Stimulated activated CD4-positive, alpha-beta T cell treated with anti-CD3 and anti-CD28 coated beads, Interleukin-12 subunit alpha, Interleukin-12 subunit beta, amount 100 ng/mL, for 4 hours (primary cell): ENCODE measurements at places on chromosomes 3 and 15.

GRCh38 chr3:188577539-188577938 is 423.6 kb downstream of the LPP start:
- DNase-seq, result no peak

GRCh38 chr3:78256123-78256522 is 1216.2 kb downstream of the ROBO2 start:
- DNase-seq, result no peak

GRCh38 chr3:39108200-39108710 is 775 bp downstream of the TTC21A start:
- no peak for DNase-seq

DNA sequence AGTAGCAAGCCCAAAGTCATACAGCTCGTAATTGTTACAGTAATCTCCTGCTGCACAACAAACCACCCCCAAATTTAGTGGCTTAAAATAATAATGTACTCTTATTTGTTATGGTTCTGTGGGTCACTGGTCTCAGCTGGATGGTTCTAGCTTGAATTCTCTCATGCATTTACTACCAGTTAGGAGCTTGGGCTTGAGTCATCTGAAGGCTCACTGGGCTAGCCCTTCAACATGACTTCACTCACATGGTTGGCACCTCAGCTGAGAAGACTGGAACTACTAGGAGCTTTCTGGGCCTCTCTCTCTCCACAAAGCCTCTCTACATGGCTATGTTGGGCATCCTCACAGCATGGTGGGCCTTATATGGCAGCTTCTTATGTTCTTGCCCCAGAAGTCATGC is 12.5 kb downstream of the PCOLCE2 start:
- no peak for DNase-seq

GRCh38 chr3:134607054-134608022 is 43.5 kb downstream of the KY start:
- no peak for DNase-seq

DNA sequence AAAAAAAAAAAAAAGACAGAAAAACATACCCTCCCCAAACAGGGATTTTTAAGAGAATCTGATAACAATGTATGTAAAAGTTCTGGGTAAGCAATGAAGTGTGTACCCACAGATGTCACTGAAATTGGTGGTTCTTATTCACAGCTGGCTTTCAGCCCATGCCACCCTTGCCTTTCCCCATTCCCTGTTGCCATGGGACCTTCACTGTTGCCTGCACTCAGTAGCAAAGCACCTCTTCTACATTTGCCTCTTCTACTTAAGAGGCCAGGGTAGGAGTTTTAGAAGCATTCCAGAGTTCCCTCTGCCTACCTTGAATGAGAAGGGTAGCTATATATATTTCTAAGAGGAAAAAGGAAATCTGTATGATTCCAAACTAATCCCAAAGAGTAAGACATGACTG is 57.4 kb downstream of the FMN1 start:
- no peak for DNase-seq

GRCh38 chr3:133384331-133385027 is 15.4 kb upstream of the BFSP2 start:
- peak; percentile 3 for DNase-seq

DNA sequence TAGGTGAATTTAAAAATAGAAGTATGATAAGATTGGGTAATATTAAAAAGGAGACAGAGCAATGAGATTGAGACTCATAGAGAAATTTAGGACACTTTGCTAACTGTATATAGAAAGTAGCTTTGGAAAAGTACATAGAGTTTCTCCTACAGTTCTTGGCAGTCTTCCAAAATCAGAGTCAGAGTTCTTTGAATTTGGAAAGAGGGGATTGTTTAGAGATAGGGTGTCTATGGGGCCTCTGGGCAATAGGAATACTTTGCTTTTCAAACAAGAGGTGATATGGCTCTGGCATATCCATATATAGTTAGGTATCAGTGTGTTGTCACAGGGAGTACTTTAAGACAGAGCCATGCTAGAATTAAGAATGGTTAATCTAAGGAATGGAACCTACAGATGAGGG is 477.1 kb upstream of the KCNMB2 start:
- no peak for DNase-seq

- peak; percentile 5 for DNase-seq
These were observed 7.6 kb upstream of the NR2E3 start for GRCh38 chr15:71802770-71803169.

DNA sequence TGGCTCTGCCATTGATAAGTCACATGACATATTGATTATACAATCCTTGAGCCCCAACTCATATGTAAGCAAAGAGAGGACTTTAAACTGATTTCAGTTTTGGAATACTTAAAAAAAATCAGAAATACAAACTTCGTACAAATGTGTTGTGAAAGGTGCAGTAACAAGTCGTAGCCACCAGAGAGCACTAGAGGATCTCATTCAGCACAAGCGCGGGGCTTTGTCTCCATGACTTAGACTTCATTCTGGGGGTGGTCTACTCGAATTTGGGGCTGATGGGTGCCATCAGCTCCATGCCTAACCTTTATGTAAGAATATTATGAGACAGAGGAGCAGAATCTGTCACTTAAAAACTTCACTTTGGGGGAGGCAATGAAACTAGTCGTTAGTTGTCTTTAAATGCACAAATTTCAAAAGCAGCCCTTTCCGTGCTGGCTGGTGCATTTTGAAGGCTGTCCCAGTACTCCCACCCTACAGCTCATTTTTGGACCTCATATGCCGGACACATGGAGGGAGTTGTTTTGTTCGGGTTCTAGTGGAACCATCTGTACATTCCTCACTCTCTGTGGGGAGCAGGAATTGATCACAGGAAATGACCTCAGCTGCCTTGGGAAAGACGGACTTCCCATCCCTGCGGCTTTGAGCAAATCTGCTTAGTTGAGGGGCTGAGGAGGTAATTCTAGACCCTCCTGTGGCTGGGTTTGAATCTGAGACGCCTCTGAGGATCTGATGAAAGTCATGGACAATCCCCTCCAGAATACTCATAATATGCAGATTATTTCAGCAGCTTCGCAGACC is 27.5 kb upstream of the MASP1 start:
- peak; percentile 13 for DNase-seq

DNA sequence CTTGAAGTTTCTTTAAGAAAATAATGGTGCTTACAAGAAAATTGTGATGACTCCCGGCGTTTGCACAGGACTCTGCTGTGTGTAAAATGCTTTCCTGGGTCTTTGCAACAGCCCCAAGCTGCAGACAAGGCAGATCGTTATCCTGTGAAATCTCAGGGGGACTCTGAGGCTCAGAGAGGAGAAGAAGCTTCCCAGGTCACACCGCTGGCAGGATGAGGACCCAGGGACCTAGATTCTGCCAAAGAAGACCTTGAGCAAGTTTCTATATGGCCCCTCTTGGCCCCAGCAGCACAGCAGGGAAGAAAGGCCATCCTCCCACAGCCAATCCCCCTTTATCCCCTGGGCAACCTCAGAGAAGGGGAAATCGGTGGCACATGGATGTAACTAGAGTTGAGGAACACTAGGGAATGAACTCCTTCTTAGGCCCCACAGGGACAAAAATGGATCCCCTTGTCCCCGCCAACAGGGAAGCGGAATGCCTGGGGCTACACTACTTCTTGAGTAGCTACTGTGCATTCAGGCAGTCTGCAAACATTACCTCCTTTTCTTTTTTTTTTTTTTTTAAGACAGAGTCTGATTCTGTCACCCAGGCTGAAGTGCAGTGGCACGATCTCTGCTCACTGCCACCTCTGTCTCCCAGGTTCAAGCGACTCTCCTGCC is 72.8 kb downstream of the CPN2 start:
- DNase-seq, result no peak

GRCh38 chr3:10495003-10495402 is 10.4 kb downstream of the ATP2B2 start:
- DNase-seq, result no peak

DNA sequence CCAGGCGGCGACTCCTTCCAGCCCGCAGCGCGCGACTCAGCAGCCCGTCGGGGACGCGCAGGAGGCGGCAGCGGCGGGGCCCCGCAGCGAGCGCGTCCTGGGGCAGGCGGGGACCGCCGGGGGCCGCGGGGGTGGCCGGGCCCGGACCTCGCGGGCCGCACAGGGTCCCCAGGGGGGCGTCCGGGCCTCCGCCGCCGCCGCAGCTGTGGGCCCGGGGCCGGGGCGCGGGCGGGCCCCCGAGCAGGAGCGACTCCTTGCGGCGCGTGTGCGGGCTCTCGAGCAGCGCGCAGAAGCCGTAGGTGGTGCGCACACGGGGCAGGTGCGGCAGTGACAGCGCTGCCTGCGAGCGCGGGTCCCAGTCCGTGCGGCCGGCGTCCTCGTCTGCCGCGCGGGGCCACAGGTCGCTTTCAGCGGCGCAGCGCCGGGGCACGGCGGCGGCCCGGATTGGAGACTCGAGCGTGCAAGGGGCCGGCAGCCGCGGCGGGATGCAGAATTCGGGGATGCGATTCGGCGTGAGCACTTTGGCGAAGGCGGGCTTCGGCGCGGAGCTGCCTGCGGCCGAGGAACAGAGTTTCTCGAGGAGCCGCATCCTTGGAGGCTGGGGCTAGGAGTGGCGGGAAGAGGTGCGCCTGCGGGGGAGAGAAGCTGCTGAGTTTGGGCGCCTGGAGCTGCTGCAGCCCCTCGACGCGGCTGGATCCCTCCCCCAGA is 535 bp downstream of the C2CD4B start:
- no peak for DNase-seq

DNA sequence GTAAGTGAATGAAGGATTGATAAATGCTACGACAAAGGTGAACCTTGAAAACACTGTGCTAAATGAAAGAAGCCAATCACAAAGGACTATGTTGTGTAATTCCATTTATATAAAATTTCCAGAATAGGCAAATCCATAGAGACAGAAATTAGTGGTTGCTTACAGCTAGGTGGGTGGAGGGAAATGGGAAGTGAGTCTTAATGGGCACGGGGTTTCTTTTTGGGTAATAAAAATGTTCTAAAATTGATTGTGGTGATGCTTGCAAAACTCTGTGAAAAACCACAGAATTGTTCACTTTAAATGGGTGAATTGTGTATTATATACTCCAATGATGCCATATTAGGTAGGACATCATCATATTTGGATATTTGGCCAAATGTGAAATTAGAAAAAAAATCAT is 20.9 kb upstream of the TEX9 start:
- no peak for DNase-seq

GRCh38 chr15:85583923-85584390 is 203.6 kb downstream of the AKAP13 start:
- DNase-seq, result peak; percentile 7

- no peak for DNase-seq
These were observed 173.1 kb downstream of the IL5RA start for GRCh38 chr3:2937055-2937454.
